Left lung (tissue), 14 donors: ENCODE measurements at places on chromosomes 4 and X. TPM values are rescaled to one million over a fixed set of nuclear protein-coding genes. Genes with fewer than 3 reads are reported as not detected.
A peak's percentile ranks its signal among the peaks of the same experiment; 100 is the strongest.

STBD1 gene
- 9.0 TPM for total RNA-seq

NFKB1 gene
- 57.6 TPM for total RNA-seq

CPLX1 gene
- total RNA-seq: 3.2 TPM

FAM47E gene
- 3.2 TPM for total RNA-seq

NEUROG2 gene
- total RNA-seq: not detected

DNA sequence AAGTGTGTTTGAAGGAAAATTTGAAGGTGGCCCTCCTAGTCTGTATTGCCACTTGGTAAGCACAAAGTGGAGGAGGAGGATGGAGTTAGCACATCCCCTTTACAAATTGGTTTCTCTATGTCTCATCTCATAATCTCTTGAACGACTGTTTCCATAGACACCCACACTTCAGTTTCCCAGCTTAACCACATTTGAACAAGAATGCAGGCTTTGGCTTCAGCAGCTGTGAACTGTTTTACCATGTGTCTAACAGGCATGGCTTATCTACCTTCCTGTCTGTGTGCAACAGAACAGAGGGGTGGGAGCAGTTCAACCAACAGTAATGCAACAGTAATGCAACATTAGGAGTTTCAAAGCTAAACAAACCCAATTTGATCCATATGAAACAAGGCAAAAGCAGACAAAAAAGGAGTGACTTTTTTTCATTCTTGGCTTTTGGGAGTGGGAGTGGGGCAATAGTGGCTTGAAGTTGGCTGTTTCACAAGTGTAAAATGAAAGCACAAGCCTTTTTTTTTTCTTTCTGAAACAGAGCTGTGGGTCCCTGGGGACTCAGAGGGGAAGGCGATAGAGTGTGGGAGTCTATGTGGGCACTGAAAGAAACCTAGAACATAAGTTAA, 108.0 kb downstream of the ITM2A start:
- no peak for DNase-seq

DNA sequence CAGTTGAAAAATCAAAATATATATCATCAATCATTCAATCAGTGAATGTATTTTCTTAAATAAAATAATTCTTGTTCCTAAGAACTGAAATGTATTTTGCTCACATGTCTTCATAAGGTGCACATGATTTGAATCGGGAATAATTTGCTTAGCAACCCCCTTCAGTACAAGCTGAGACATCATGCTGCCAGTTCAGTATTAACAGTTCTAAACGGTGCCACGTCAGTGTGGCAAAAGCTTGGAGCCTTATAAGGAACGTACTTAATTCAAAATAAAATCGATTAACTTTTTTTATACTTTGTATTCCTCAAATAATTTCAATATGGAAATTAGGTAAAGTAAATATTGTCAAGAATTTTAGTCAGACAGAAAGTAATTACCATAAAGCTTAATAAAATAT, 287.9 kb downstream of the CCSER1 start:
- no peak for DNase-seq

DNA sequence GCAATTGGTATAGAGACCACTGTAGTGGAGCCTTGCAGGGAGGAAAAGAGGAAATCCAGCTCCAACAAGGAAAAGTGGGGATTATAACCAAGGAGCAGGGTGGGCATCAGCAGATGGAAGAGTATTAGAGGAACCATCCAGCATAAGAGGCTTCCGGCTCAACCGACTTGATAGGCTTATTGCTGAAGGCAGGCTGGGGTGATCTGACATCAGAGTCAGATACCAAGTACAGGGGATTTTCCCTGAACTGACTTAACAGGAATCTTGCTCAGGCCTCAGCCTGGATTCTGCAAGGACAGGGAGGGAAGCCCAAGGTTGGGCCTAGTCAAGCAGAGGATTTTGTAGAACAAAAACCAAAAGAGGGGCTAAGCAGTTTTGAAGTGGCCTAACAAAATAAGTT, 129.6 kb downstream of the DCLK2 start:
- no peak for DNase-seq

- DNase-seq: no peak
These were observed 28.1 kb downstream of the XAGE5 start for GRCh38 chrX:52839137-52839536.

DNA sequence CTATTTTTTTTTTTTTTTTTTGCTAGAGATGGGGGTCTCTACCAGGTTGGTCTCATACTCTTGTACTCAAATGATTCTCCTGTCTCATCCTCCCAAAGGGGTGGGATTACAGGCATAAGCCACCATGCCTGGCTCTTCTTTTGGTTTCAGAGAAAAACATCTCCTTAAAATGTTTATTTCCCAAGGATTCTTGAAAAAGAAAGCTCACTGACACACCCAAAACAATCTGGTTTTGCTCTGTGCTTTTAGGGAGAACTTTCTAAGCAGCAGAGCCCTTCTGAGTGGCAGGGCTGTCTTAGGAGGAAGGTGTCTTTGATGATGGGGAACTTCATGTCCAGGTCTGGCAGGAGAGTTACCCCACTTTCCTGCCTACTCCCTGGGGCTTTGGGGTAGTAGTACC, 1.2 kb downstream of the SOD3 start:
- DNase-seq: no peak

- DNase-seq: no peak
These were observed 766 bp upstream of the DNAJB14 start for GRCh38 chr4:99947190-99947578.

DNA sequence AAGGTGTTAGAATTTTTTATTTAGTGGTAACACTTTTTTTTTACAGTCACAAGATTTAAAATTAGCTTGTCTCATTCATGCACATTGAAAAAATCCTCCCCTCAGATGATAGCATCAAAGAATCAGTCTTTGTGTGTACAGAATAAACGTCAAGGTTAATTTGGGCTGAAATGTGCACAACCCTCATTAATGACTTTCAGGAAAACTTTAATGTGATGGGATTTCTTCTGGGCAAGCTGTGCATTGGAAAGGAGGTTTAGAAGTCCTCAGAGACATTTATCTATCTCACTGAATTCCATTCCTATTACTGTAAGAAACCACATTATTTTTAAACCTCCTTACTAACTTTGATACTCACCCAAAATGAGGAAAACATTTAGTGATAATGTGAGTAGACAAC, 88.2 kb upstream of the TECRL start:
- DNase-seq: no peak

DNA sequence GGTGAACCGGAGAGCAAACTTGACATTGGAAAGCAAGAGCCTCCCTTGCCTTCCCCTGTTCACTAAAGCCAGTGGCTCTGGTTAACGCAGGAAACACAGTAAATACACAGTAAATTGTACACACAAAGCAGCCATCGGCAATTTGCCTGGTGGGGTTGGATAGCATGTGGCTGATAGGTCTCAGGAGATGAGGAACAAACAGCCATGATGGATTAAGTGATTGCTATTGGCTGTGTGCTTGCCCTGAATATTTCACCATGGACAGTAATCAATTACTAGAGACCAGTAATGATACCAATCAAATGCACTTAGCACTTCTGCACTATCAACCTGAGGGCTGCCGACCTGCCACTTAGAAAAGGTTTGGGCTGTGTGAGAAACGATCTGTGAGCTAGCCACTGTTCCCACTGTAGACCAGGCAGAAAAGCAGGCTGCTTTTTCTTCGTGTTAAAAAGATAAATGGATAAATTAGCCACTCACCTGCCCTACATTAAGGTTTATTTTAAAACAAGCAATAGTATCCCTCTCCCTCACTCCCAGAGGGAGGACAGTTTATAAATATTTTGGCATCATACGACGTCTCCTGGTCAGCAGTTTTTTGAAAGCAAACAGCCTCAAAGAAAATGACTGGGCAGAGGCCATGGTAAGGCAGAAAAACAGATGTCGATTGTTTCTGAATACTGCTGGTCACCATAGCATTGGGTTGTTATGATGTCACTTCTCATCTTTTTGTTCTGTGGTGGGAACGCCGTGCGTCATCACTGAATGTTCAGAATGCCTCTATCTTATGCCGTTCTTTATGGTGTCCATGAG, 167.1 kb downstream of the MAML3 start:
- DNase-seq: peak; percentile 48

- DNase-seq: no peak
These were observed 106.6 kb upstream of the PDE5A start for GRCh38 chr4:119735165-119735651.

DNA sequence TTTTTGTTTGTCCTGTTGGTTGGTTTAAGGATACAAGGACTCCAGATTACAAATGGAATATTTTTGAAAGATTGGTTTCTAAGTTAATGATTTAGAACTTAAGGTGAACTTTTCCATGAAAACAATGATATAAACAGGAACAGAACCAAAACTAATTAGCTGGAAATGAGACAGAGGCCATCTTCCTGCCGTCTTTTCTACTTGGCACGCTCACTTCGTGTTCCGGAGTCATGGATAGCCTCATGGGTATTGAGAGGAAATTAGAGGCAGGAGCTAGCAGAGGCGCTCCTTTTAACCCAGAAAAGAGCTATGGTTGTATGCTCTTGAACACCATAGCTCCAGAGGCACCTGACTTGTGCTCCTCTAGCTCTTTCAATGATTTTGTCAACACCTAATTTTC, 2.4 kb downstream of the FAM241A start:
- no peak for DNase-seq
